ENCODE measurements at places on chromosomes 2 and 18.

- no peak for DNase-seq
Observed at GRCh38 chr2:142040556-142040955, 90.3 kb downstream of the LRP1B start.

DNA sequence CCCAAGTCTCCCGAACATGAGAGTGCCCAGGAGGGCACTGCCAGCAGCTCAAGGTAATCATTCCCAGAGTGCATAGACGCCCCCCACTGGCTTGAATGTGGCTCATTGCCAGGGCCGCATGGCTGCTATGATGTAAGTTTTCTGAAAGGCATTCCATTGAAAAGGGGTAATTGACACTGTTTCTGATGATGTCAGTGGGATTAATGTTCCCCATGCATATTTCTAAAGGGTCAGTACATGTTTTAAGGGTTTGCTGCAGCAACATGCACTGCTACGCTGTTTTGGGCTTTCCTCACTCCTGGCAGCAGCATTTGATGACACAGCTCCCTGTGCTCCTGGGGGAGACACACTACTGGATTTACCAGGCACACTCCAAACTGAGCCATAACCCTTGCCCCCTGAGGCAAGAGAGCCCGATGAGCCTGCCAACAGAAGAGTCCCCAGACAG, 36.7 kb downstream of the KIAA2012 start:
- peak; percentile 87 for DNase-seq

DNA sequence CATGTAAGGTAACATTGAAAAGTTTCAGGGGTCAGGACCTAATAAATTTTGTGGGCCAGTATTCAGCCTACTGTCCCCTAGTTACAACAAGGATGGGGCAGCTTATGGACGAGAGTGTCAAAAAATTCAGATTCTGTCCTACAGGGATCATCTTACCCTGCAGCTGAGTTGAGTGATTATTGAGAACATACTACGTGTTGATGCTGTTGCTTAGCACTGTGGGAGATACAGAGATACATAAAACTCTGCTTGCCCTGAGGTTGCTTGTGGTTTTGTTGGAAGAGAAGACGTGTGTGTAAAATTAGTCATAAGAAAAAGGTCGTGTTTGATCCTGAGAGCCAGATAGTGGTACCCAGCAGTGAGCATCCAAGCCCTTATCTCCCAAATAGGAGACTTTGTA, 253.2 kb downstream of the NEDD4L start:
- peak; percentile 79 for DNase-seq

GRCh38 chr2:15841776-15842560, 98.4 kb upstream of the MYCN start:
- DNase-seq, result no peak

DNA sequence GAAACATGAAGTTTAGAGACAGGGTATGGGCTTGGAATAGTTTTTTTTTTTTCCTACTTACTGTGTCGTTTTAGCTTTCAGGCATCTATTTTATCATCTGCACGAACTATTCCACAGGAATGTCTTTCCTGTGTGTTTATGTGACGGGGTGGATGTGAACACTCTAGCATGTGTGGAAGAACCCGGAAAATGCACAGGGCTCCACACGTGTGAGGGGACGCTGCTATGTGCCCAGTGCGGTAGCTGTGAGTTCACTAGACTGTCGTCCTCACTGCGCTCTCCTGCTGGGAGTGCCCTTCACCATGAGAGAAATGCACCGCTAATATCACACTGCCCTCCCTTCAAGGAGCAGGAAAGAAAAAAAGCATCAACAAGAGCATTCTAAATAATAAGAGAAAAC, 250.8 kb upstream of the PXDN start:
- DNase-seq, result peak; percentile 91

DNA sequence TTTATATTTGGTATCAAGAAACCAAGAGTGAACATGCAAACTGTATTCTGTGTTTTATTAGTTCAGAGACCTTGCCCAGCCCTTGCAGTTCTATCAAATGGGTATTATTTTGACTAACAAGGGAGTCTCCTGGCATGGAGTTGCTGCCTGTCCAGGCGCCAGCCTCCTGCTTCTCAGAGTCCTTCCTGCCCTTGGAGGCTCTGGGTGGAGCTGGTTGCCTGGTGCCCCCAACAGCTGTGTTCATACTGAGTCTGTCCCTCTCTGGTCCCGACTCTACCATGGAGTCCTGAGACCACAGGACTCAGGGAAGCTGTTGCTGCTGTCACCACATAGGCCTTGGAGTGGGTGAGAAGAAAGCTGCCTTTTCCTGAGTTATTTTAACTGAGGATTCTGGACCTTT, 26.3 kb upstream of the GREB1 start:
- no peak for DNase-seq

DNA sequence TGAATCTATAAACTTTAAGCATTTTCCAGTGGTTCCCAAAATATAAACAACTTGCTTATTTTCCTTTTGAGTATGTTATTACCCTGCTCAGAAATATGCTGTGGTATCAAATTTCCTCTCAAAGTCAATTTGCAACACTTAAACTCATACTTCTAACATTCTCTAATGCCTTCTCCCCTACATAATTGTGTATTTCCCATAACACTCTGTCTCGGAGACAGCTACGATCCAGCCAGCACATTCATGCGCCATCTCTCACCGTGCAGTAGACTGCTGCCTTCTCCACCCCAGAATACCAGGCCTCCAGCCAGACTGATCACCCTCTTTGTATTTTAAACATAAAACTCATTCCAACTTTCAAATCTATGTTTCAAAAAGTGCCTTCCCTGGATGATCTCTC, 41.8 kb downstream of the TIMM21 start:
- peak; percentile 38 for DNase-seq

GRCh38 chr2:30684026-30684425, 123.2 kb downstream of the CAPN13 start:
- DNase-seq, result no peak

DNA sequence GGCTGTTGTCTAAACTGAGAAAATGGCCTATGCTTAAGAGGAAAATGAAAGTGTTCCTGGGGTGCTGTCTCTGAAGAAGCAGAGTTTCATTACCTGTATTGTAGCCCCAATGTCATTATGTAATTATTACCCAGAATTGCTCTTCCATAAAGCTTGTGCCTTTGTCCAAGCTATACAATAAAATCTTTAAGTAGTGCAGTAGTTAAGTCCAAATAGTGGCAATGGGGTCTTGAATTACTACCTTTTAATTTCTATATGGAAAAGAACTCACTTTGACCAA, 13.8 kb upstream of the ALLC start:
- DNase-seq, result no peak

- no peak for DNase-seq
Observed at GRCh38 chr2:240184656-240185055, 44.2 kb upstream of the OTOS start.

GRCh38 chr2:88530081-88530480, 77.6 kb upstream of the FOXI3 start:
- DNase-seq, result no peak

DNA sequence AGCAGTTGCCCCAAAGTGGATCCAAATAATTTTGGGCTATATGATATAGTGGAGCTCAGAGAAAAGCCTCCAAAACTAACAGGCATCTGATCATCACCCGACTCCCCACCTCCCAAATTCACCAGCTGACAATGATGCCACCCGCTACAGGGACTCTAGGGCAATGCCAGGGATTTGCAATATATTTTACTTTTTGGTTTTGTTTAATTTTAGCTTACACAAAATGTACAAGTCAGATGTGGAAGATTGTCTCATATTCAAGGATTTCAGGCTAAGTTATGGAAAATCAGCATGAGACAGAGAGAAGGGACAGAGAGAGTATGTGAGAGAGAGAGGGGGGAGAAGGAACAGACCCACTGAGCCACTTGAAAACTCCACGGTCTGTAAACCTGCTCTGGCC, 187.4 kb downstream of the TMEM247 start:
- no peak for DNase-seq

DNA sequence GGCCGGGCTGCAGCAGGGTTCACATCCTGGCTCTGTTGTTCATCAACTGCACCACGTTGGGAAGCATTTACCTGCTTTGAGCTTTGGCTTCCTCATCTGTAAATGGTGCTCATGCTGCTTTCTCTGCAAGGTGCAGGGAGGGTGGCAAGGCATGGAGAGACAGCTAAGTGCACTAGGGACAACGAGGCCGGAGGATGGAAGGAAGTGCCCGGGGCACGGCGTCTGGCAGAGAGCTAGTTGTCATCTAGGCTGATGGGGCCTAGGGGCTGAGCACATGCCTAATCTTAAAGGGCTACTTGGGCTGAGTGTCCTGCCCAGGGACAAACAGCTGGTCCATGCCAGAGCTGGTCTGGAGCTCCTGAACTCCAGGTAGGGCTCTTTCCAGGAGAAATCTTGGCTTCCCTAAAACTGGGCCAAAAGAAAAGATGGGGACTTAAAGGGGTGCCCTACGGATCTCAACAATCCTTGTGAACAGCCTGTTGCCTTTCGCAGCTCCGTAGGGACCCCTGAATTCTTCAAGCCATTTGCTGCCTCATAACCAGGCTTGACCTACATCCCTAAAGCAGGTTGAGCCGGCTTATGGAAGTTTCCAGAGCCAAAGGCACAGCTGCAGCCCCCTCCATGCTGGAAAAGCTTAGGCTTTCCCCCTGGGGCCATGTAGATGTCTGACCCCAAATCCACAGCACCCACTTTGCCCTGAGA, 130.8 kb downstream of the SMAD7 start:
- no peak for DNase-seq

- no peak for DNase-seq
Observed at GRCh38 chr2:180006231-180006630, 866 bp downstream of the CWC22 start.

DNA sequence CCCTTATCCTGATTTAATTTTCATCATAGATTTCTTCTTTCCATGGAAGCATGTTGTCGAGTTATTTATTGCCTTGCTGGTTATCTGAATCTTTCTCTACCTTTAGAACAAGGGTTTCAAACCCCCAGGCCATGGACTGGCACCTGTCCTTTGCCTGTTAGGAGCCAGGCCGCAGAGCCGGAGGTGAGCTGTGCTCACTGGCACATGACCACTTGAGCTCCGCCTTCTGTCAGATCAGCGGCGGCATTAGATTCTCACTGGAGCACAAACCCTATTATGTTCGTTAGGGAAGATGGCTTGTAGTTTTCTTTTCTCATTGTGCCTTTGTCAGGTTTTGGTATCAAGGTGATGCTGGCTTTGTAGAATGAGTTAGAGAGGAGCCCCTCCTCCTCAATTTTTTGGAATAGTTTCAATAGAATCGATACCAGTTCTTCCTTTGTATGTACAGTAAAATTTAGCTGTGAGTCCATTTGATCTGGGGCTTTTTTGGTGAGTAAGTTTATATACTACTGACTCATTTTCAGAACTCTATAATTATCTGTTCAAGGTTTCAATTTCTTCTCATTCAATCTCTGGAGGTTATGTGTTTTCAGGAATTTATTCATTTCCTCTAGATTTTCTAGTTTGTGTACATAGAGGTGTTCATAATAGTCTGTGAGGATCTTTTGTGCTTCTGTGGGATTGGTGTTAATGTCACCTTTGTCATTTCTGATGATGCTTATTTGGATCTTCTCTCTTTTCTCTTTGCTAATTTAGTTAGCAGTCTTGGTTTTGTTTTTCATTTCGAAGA, 668.0 kb upstream of the FAM98A start:
- DNase-seq, result no peak

- no peak for DNase-seq
Observed at GRCh38 chr18:48806551-48807261, 144.1 kb downstream of the SMAD7 start.

- no peak for DNase-seq
Observed at GRCh38 chr2:225104321-225104720, 62.1 kb upstream of the DOCK10 start.

GRCh38 chr2:61888267-61889055, at the start of gene CCT4:
TSS of gene CCT4 (minus strand) at chr2:61888656. CDS start at chr2:61888507, 149 bp downstream.
- peak; percentile 86 for DNase-seq

DNA sequence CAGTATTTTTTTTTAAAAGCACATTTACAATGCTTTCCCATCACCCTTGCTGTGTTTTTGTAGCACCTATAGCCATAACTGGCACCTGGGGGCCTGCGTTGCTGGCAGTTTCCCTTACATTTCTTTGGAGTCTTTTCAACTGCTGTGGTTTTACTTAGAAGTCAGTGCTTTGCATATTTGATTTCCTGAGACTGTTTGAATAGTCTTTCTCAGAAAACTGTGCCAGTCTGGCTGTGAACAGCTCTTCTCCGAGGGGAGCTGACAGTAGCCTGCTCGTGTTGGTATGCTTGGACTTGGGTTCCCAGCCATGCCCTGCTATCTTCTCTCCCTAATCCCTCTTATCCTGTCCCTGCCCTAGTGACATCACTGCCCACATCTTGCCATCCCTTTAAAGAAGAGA, 81.5 kb downstream of the DPP4 start:
- peak; percentile 20 for DNase-seq

GRCh38 chr2:213010106-213010779, 141.2 kb downstream of the IKZF2 start:
- DNase-seq, result no peak

DNA sequence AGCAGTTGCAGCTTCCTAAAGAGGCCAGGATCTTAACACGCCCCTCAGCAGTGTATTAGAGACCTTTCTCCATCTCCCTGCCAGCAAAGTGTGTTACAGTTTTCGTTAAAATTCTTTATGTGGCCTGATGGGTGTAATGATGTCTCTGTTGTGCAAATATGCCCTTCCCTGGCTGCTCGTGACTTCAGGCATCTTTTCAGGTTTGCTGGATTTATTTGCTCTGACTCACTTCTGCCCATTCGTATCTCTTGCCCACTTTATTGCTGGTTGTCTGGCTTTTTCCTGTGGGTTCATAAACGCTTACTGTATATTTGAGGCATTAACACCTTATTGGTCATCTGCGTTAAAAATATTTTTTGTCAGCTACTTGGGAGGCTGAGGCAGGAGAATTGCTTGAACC, 134.5 kb downstream of the ASB1 start:
- no peak for DNase-seq

GRCh38 chr18:49479381-49480137, 7.5 kb downstream of the C18orf32 start:
- DNase-seq, result no peak

DNA sequence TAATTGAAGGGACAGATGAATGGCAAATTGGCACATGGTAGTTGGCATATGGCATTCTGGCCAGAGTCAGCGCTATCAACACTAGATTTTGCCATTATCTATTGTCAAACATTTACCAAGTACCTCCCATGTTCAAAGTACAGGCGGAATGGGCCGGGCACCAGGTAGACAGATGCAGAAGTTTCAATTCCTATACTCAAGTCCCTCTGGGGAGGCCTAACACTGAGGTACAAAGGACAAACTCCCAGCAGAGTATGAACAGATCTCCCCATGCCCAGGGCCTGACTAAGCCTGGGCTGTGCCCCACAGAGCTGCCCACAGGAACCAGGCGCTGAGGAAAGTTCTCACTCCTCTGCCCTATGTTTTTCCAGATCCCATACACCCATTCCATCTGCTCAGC, 257.5 kb upstream of the KLHL29 start:
- no peak for DNase-seq

DNA sequence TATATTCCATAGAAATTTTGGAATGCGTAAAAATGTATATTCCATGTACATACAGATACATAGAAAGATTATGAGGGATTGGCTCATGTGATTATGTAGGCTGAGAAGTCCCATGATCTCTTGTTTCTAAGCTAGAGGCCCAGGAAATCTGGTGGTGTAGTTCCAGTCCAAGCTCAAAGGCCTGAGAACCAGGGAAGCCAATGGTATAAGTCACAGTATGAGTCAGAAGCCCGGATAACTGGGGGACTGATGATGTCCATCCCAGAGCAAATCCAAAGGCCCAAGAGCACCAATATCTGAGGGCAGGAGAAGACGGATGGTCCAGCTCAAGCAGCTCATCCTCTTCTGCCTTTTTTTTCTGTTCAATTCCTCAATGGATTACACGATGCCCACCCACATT, 385.0 kb upstream of the KLHL29 start:
- no peak for DNase-seq

GRCh38 chr2:10072656-10073480, 7.3 kb downstream of the CYS1 start:
- DNase-seq, result peak; percentile 93
